ENCODE measurements at places on chromosomes 2 and 18.
A peak's percentile ranks its signal among the peaks of the same experiment; 100 is the strongest.

GRCh38 chr2:64524604-64525316 is 632 bp downstream of the AFTPH start:
- H3K27me3 ChIP-seq = peaks cover 2% of the 10 kb centered on the region
- DNase-seq = peak; percentile 56
- peaks cover 50% of the 10 kb centered on the region for H3K4me1 ChIP-seq
- peaks cover 10% of the 10 kb centered on the region for H3K36me3 ChIP-seq

DNA sequence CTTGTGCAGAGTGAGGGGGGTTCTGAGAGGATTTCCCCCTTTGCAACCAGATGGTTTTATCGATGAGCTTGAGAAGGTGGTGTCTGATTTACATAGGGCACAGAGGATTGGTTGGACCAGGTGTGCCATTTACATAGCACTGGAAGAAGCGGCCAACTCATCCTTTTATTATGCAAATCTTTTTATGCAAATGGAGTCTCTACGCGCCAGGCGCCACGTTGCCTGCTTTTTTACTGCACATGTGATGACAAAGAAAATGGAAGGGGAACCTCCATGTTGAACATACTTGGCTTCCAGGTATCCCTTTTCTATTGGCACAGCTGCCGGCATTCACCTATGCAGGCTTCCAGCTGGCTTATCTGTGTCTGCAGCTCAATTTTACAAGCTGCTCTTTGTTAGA is 18.4 kb upstream of the TXNL4A start:
- H3K36me3 ChIP-seq = peaks cover 8% of the 10 kb centered on the region
- no peak overlapping the region for H3K4me3 ChIP-seq
- no peak for DNase-seq

DNA sequence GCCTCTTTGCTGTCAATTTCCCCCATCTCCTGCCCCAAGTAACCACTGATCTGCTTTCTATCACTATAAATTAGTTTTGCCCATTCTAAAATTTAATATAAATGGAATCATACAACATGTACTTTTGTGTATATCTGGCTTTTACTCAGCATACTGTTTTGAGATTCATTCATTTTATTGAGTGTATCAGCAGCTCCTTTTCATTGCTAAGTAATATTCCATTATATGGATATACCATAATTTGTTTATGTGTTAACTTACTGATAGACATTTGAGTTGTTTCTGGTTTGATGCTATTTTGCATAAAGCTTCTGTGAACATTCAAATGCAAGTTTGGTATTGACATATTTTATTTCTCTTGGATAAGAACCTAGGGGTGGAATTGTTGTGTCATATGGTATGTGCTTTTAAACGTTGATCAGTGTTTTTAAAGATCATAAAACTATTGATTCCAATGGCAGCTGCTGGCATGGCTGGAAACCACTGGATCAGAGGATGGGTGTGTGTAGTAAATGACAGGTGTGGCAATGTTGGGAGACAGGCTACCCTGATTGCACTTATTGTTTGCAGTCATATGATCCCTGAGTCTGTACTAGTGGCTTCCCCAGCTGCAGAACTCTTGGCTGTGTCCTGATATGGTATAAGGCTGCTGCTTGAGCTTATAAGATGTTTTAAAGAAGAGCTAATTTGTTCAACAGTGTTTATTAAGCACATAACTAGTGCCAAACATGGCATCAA is 75.3 kb downstream of the CYP1B1 start:
- DNase-seq = no peak
- no peaks in the 10 kb centered on the region for H3K4me1 ChIP-seq
- H3K27ac ChIP-seq = no peak overlapping the region

DNA sequence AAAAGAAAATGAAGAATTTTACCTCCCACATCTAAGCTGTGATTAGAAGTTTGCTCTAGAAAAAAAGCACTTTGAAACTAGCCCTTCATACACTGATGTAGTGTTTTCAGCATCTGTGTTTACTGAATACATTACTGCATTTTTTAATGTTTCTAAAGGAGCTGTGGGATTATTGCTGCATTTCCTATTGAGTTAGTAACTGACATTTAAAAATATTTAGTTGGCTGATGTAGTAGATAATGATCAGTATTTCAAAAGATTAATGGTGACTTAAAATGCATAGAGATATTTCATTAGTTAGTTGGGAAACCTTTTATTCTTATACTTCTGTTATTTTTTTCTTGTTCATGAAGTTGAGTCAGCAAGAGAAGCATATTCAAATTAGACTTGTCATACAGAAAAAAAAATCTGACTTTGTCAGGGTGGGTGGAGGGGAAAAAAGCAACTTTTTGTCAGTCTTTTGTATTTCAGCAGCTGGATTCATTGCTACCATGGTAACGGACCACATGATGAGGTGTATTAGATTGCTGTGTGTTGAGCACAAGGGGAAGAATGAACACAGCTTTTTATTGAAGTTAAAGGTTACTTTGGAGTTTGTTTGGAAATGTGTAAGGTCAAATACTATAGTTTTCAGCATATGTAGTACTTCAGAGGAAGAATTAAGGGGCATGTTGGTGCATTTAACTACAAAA is at the start of gene DTNA:
Gene DTNA, plus strand, starts transcription at position 549 of the 692 bp plus-strand sequence. CDS start 45,679 bp downstream, outside the sequence.
- H3K27me3 ChIP-seq = peaks cover 4% of the 10 kb centered on the region
- no peak within 1 kb of the TSS for H3K4me3 ChIP-seq
- H3K27ac ChIP-seq = no peak within 1 kb of the TSS
- H3K36me3 ChIP-seq = no peaks in the 10 kb centered on the region

DNA sequence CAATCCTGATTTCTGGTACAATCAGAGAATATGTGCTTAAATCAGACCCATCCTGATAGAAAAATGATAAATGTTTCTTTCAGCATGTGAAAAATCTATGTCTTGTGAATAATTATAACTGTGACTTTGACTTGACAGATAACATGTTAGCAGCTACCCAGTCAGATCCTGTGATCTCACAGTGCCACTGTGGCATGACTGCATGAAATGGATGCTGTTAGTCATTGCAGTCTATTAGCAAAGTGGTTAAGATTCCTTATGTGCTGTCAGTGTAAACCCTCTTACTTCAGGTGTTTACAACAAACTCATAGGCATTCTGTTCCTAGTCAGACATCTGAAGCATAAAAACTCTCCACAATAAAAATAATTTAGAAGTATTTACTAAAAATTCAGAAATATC is 244.6 kb upstream of the RND3 start:
- H3K4me3 ChIP-seq = no peak overlapping the region
- H3K4me1 ChIP-seq = no peaks in the 10 kb centered on the region
- H3K36me3 ChIP-seq = no peaks in the 10 kb centered on the region
- DNase-seq = no peak
- H3K27ac ChIP-seq = no peak overlapping the region

DNA sequence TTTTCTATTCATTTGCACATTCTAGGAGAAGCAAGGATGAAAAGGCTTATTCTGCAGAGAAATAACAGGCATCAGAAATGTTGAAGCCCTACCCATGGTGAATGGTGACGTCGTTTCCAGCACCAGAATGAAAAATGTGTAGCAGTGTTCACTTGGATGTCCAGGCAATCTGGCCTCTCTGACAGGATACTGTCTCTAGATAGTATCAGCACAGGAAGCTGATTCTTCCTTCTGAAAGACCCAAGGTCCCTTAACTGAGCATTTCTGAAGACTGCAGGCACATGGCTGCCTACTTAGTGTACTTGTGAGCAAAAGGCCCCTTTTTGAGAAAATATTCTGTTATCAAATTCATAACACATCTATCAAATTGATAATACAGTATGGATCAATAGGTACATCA is 234.1 kb downstream of the XIRP2 start:
- no peak overlapping the region for H3K27ac ChIP-seq
- no peak for DNase-seq
- H3K36me3 ChIP-seq = no peaks in the 10 kb centered on the region
- H3K27me3 ChIP-seq = no peaks in the 10 kb centered on the region
